Stimulated activated CD4-positive, alpha-beta T cell treated with anti-CD3 and anti-CD28 coated beads, Interleukin-4, amount 100 ng/mL, for 24 hours (primary cell): ENCODE measurements at places on chromosomes 6 and 20.

DNA sequence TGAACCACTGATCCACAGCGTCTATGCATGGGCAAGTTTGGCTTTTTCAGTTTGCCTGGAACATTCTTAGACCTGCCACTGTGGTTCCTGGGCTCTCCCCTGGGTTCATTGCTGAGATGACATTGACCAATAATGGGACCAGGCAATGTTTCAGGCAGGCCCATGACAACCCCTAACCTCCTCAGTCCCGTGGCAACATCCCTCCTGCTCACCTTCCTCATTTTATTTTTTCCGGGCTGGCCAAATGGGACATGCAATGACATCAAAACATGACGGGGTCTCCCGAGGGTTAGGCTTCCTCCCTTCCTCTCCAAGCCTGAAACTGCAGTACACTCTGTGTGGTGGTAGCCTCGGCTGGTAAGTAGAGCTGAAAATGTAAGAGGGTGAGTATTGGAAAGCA, 234.0 kb upstream of the RREB1 start:
- no peak for DNase-seq

DNA sequence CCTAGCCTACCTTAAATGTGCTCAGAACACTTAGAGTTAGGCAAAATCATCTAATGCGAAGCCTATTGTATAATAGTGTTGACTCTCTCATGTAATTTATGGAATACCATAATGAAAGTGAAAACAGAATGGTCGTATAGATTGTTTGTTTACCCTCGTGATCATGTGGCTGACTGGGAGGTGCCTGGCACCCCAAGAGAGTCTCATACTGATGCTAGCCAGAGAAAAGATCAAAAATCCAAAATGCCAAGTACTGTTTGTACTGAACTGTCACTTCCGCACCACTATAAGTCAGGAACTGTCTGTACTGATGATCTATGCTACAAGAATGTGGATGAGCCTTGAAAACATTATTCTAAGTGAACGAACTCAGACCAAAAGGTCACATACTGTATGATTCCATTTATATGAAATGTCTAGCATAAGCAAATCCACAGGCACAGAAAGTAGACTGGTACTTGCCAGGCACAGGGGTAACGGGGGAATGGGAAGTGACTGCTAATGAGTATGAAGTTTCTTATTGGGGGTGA, 22.4 kb downstream of the ZMYND8 start:
- no peak for DNase-seq

DNA sequence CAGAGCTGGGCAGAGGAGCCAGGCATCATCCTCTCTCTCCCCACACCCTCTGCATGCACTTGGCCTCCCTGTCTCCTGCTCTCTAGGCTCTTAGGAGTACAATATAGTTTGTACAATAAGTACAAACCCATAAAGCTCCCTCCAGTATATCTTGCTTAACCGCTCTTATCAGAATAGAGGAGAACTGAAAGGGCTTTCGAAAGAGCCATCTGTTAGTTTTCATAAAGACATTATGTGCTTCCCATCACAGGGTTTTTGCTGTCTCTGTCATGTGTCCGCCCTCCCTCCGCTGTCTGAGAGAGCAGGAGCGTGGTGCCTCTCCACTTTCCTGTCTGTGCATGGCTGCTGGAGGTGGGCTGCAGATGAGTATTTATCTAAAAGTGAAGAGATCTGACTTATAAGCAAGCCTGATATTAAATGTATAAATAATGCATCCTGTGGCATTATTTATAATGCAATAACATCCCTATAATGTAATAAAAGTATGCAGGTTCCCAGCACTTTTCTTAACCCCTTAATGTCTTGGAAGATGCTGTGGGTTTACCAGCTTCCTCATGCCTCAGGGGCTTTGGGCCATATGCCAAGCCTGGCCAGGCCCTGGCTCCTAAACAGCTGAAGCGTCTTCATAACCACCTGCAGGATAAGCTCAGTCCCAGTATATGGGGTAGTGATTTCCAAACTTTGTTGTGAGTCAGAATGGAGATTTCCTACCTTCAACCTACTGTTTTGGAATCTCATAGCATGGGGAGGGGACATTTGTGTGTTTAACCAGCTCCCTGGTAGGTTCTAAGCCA, 297.1 kb downstream of the DHX35 start:
- no peak for DNase-seq

DNA sequence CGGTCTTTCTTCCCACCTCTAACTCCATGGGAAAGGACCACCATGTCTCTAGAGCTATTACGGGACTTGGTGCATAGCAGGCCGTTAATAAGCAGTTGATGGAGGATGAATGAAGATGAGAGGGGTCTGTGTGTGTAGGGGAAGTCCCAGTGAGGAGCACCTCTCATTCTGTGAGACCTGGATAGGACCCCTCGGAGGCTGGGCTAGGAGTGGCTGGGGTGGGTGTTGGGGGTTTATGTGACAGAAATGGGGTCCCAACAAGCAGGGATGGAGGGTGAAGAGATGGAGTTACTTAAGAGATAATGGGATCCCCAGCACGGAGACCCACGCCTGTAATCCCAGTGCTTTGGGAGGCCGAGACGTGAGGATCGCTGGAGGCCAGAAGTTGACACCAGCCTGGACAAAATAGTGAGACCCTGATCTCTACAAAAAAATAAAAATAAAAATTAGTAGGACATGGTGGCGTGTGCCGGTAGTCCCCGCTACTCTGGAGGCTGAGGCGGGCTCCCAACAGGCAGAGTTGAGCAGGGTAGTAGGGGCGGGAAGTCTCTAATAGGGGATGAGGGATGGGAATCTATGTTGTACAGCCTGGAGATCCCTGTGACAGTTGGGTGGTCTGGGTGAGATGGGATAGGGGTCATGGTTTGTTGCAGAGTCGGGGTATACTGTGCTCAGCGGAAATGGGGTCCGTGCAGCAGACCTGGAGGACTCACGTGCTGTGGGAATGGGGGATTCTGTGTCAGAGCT, 677 bp upstream of the ZNF341 start:
- no peak for DNase-seq

GRCh38 chr6:91994787-91995186, 1407.9 kb upstream of the MAP3K7 start:
- no peak for DNase-seq

- DNase-seq = no peak
These were observed 16.8 kb downstream of the TCP11 start for GRCh38 chr6:35124356-35124755.

DNA sequence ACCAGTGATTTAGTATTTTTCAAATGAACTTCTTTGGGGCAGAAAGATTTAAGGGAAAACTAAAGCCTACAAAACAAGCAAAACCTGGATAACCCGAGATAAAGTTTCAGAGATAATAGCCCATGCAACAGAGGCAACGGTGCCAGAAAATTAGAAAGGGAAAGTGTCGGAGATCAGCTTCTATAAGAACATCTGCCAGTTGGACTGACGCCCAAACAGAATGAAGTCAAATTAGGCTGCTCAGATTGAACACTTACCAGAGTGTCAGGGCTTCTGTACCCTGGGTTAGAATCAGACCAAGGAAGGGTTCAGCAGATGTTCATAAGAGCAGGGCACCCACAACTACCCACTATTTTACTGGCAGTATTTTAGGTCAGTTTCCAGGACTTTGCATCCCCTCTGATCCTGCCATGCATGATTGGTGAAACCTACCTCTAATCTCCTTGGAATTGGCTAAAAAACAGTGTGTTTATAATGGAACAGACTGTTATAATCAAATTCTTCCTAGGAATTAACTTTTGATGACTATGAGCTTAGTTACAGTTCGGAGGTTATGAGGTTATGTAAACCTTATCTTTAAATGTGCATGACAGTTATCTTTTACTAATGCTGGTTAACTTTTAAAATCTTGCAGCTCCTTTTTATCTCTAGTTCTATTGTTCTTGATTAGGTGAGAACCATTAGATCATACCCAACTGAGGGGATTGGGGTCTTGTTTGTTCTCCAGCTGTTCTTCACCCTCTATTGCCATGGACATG, 13.1 kb downstream of the BMP2 start:
- DNase-seq = no peak

DNA sequence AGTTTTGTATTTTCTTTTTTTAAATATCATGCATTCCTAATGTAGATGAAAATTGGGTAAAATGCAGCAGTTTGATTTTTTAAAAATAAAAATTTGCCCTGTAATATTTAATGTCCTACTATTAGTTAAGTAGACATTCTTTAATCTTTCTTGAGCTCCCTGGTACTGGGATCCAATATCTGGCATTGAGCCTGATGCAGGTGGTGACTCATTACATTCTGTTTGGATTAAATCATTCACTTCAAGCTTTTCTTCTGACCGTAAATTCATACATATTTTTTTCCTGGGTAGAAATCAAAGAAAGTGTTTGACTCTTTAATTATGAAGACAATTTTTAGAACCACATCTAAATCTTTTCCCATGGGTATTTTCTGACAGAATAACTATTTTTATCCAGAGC, 768.8 kb upstream of the SLC35B3 start:
- DNase-seq = no peak

GRCh38 chr6:41884957-41885356, 10.2 kb downstream of the USP49 start:
- no peak for DNase-seq

GRCh38 chr6:30964075-30964474, 19.4 kb upstream of the MUC21 start:
- DNase-seq = no peak

GRCh38 chr6:151096691-151097606, 142.8 kb upstream of the AKAP12 start:
- DNase-seq = no peak

DNA sequence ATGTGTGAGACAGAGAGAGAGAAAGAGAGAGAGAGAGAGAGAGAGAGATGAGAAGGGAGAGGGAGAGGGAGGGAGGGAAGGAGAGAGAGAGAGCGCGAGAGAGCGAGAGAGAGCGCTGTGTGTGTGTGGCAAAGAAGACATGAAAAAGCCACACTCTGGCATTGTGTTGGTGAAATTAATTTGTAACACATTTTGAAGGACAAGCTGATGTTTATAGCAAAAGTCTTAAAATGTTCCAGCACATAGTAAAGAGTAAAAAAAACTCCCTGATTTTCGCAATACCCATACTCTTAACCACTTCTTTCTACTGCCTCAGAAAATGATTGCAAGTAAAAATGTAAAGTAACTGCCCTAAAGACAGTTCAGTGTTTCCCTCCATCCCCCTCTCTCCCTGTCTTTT, 56.7 kb downstream of the SLC22A1 start:
- no peak for DNase-seq

GRCh38 chr20:37687478-37687805, 6.4 kb upstream of the CTNNBL1 start:
- DNase-seq = no peak

DNA sequence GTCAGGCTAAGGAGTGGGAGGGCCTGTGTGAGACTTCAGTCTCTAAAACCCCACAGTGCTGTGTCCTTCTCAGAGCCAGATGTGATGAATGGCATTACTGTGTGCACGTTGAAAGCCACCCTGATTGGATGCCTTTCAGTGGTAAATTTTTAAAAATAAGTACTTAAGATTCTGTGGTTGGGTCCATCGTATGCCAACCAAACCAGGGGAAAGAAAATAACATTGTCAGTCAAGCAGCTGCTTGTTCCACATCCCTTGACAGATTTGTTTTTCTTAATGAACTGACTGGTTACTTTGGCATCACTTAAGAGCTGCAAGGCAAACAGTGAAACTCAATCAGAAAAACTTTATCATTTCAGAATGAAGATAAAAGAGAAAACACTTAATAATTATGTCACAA, 334.0 kb upstream of the NT5E start:
- DNase-seq = no peak

- DNase-seq = peak; percentile 85
These were observed at the start of gene NT5DC1 for GRCh38 chr6:116100419-116101301. TSS of gene NT5DC1 (plus strand) at chr6:116100853. CDS start at chr6:116100931, 78 bp downstream.

- no peak for DNase-seq
These were observed 102.8 kb downstream of the FYN start for GRCh38 chr6:111770263-111771093.

GRCh38 chr6:148907573-148907972, 160.7 kb downstream of the UST start:
- no peak for DNase-seq

DNA sequence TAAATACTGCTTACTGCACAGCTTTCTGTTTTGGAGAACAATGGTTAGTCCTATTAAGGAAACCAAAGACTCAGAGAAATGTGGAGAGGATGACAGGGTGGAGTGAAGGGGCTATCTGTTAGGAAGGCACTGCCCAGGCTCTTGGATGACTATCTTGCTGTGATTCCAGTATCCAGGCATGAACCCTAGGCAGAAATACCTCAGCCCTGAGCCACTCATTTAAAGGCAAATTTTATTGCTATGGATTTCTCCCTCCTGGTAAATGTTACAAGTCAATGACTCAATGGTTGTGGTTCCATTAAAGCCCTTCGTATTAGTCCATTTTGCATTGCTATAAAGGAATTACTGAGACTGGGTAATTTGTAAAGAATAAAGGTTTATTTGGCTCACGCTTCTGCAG, 25.9 kb downstream of the ADGRF4 start:
- no peak for DNase-seq

DNA sequence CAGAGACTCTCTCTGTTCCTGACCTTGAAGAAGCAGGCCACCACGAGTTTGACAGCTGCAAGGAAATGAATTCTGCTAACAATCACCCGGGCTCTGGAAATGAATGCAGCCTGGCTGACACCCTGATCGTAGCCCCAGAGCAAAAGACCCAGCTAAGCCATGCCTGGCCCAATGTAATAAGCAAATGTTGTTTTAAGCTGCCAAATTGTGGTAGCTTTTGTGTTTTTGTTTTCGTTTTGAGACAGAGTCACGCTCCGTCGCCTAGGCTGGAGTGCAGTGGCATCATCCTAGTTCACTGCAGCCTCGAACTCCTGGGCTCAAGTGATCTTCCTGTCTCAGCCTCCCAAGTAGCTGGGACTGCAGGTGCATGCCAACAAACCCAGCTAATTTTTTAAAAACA, 3.3 kb upstream of the OXT start:
- DNase-seq = no peak

- no peak for DNase-seq
These were observed 14.6 kb upstream of the FAXC start for GRCh38 chr6:99364026-99364425.

- no peak for DNase-seq
These were observed 19.2 kb downstream of the CST8 start for GRCh38 chr20:23510000-23510590.

DNA sequence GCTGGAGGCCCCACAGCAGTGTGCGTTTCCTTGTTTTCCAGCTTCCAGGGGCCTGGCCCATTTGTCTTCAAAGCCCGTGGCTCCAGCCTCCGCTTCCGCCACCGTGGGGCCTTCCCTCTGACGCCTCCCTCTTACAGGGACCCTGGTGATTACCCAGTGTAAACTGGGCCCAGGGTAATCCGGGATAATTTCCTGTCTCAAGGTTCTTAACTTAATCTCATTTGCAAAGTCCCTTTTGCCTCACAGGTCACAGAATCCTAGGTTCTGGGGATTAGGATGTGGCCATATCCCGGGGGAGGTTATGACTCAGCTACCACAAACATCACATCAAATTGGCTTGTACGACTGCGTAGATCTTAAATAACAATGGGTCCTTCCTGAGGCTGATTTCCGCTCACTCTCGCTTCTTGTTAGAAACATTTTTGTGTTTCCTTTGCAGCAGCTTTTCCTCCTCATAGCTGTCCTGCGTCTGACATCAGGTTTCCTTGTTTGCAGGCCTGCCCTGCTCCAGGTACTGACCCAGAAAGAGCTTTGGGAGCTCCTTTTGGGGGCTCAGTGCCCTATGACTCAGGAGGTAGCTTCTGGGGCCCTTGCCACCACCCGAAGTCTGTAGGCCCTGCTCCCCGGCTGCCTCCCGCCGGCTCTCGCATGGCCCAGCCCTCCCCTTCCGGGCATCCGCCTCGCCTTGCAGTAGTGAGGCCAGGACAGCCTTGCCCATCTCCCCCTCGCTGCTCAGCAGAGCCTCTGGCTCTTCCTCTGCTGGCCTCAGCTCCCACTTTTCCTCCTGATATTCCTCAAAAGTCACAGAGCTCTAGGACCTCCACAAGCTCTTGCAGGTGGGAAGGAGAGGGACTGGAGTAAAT, 100.5 kb downstream of the ERMARD start:
- DNase-seq = no peak
